OCI-LY7 (cell line): ENCODE measurements at places on chromosomes 2 and 18. TPM values are rescaled to one million over a fixed set of nuclear protein-coding genes. Genes with fewer than 3 reads are reported as not detected.

The IHH gene
- not detected in 2 replicates for total RNA-seq

The PARD3B gene
- not detected in 2 replicates for total RNA-seq

The FKBP1B gene
- 1.5 and 1.6 TPM in 2 replicates for total RNA-seq

The UGT1A6 gene
- total RNA-seq, result not detected in 2 replicates

DNA sequence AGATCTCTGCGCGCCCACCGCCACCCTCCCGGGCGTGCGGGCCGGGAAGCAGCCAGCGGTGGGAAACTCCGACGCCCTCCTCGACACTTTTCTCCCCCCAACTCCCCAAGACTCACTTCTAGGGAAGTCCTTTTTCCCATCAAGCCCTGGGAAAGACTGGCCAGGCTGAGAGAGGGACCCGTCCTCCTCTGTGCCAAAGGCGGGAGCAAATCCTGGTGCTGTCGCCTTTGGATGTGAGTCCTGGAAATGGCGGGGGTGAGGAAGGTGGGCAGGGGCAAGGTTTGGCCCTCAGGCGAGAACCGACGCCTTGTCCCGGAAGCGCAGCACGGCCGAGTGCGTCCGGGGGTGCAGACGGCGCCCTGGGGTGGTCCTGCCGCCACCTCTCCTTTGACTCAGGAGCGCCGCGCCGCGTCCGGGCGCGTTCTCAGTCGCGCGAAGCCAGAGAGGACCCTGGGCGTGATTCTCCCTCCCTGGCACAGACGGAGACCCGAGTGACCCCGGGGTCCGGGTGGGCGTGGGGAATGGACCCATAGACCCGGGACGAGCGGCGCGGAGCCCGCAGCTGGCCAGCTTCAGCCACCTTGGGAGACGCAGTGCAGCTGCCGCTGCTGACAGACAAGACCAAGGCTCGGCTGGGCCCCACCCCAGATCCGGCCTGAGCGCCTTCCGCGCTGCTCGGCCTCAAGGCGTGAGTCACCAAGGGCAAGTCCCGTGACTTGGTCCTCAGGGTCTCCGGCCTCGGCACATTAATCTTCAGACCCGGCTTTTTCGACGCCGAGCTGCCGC, 3.5 kb upstream of the LBX2 start:
- DNase-seq, result no peak

- peak; percentile 63 for DNase-seq
Observed at GRCh38 chr2:37350034-37350433, 5.6 kb downstream of the QPCT start.

DNA sequence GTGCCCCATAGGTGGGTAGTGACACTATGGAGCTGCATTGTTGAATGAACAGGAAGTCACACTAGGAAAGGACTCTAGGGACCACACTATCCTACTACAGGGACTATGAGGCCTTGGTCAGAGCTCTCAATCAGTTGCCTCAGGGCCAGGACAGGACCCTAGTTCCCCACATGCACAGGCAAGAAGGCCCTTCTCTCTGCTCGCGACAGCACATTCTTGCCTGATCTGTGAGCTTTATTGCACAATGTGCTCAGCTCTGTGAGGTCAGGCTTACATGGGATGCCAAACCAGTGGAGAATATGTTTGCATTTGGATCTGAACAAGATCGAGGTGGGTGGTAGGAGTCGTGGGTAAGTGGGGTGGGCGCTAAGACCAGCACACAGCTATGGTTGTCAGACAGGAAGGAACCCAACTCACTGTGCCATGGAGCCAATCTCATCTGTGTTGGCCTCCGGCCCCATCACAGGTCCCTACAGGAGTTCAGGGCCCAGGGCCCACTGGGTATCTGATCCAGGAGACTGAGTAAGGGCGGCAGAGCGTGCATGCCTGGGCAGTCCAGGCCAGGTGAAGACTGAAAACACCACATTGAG, 8.0 kb downstream of the PCARE start:
- no peak for DNase-seq

- DNase-seq, result no peak
Observed at GRCh38 chr2:160363961-160364360, 129.6 kb downstream of the RBMS1 start.

DNA sequence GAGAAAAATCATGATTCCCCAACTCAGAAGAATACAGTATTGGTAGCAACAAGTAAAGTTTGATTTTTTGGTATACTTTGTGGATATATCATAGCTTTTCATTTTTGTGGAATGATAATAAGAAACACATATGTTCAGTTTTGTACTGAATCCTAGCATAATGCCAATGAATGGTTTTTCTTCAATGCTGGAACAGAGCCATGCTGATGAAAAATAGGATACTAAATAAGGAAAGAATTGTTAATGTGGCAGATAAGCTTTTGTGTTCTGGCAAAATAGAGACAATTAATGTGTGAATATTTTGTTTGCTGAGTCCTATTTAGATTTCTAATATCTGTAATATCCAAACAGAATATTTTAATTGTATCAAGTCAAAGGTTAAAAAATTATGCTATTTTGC, 21.9 kb downstream of the CD28 start:
- DNase-seq, result no peak

DNA sequence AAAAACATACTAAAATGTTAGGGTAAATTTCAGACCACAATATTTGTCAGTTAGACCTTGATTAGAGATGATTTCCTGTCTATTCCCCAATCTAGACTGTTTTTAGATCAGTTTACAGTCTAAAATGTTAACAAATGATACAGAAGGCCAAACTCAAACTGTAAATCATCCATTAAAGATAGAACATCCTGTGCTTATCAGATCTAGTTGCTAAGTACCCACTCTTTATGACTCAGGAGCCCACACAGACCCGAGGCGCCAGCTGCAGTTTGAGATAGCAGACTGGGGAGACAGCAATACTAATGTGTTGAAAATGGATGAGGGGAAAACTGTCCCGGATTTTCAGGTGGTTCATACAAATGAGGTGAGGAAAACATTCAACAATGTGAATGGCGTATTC, 113.3 kb downstream of the SCG2 start:
- DNase-seq, result no peak

GRCh38 chr2:201839727-201840126, 33.4 kb downstream of the CDK15 start:
- DNase-seq, result no peak

GRCh38 chr18:80108121-80108536, 933 bp upstream of the ADNP2 start:
- no peak for DNase-seq

GRCh38 chr2:25494616-25495015, 152.9 kb upstream of the DNMT3A start:
- DNase-seq, result no peak

GRCh38 chr2:76075126-76075525, 364.4 kb upstream of the GCFC2 start:
- no peak for DNase-seq
